Activated T-cell treated with anti-CD3 and anti-CD28 coated beads, Interleukin-2, amount 50 U/mL, for 4 hours (primary cell): ENCODE measurements at places on chromosomes 12 and 14. TPM values are rescaled to one million over a fixed set of nuclear protein-coding genes. Genes with fewer than 3 reads are reported as not detected.

The NDRG2 gene
- total RNA-seq, result 5.3 TPM

The GLT1D1 gene
- total RNA-seq, result 0.08 TPM

GRCh38 chr12:91104812-91105466 lies 6.4 kb downstream of the LUM start:
- no peak for DNase-seq

DNA sequence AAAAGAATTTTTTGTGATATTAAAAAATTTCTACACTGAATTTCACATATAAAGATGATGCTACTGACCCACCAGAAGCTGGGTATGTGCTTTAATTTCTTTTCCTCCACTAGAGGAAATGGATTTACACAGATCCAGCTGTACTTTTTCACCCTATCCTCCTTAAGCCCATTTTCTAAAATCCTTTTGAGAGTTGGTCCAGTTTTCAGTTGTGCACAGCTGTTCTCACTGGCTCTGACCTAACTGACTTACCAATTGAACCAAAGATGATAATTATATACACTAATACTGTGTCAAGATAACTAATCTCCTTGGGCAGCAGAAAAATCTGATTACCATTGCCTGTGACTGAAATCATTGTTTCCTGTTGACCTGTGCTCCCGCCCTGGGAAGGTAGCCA lies 108.5 kb downstream of the ZFC3H1 start:
- DNase-seq, result no peak

DNA sequence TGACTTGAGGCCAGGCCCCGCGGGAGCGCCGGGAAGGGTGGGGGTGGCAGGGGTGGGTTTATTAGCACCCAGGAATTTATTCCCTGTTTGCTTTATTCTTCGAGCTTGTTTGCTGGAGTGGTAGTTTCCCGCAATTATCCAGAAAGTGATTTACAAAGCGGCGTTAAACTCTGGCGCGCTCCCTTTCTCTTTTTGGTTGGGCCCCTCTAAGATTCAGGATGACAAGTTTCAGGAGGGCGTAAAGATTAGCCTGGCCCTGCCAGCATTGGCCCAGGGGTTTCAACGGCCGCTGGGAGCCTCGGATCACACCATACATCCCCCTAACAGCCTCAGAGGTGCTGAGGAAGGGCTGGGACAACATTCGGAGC lies 444 bp upstream of the NKX2-8 start:
- no peak for DNase-seq

- DNase-seq, result no peak
Measured at GRCh38 chr12:663293-663871, at the start of gene NINJ2. Gene NINJ2 (minus strand): TSS chr12:663445. CDS start chr12:663360, 85 bp downstream.

The CRIP2 gene
- 0.90 TPM for total RNA-seq

The DCN gene
- total RNA-seq, result 1.6 TPM

The MYH7 gene
- total RNA-seq, result 0.03 TPM

DNA sequence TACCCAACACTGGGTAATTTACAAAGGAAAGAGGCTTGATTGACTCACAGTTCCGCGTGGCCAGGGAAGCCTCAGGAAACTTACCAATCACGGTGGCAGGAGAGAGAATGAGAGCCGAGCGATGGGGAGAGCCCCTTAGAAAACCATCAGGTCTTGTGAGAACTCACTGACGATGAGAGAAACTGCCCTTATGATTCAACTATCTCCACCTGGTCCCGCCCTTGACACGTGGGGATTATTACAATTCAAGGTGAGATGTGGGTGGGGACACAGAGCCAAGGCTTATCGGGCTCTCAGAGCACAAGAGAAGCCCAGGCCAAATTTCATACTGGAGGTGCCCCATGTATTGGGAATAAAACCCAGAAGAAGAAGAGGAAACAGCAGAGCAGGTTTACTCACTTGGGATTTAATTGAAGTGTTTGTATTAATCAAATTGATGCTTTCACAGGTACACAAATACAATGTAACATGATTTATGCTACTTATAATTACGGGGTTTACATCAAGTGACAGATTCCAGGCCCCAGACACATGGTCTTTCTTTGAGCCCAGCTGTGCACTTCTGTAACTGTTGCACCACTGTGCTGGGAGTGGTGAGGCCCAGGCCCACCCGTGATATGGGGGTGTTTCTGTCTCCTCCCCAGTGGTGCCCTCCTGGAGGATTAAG lies 8.2 kb upstream of the CCDC85C start:
- no peak for DNase-seq
